Left cardiac atrium (tissue), 4 donors: ENCODE measurements at places on chromosomes 5 and 9. TPM values are rescaled to one million over a fixed set of nuclear protein-coding genes. Genes with fewer than 3 reads are reported as not detected.

Gene REEP2
- total RNA-seq: 15.6 TPM

Gene TAF1L
- not detected for total RNA-seq

Gene CNTNAP3
- total RNA-seq: 13.7 TPM

Gene POU5F2
- total RNA-seq: 0.35 TPM

Gene CA9
- 1.6 TPM for total RNA-seq

Gene MCIDAS
- total RNA-seq: not detected

Gene SNAPC3
- total RNA-seq: 23.6 TPM

Gene CCDC107
- total RNA-seq: 70.9 TPM

Gene FAM219A
- 22.7 TPM for total RNA-seq

Gene SLC34A1
- total RNA-seq: not detected

Gene SELENOP
- 193 TPM for total RNA-seq

Gene RETREG1
- total RNA-seq: 114 TPM

Gene APBA1
- 7.8 TPM for total RNA-seq

Gene PRDM9
- not detected for total RNA-seq

Gene SLC6A19
- total RNA-seq: not detected

Gene UBE2R2
- 30.5 TPM for total RNA-seq

Gene THOC3
- 14.3 TPM for total RNA-seq

Gene C1QTNF3
- total RNA-seq: 2.5 TPM

Gene GMCL2
- total RNA-seq: not detected

Gene IFNA1
- not detected for total RNA-seq

Gene JADE2
- 34.7 TPM for total RNA-seq

Gene SLCO6A1
- not detected for total RNA-seq

Gene IFNB1
- not detected for total RNA-seq

Gene BTF3
- 357 TPM for total RNA-seq

Gene C5orf58
- total RNA-seq: not detected

Gene PCDHA12
- 0.34 TPM for total RNA-seq

Gene SLC36A3
- total RNA-seq: not detected

Gene PROB1
- 21.7 TPM for total RNA-seq

Gene SLC6A7
- total RNA-seq: not detected

Gene MYOZ3
- 2.9 TPM for total RNA-seq

Gene PCDHGB7
- total RNA-seq: 7.6 TPM

Gene CCDC192
- total RNA-seq: not detected

Gene OR1L1
- total RNA-seq: not detected

Gene OTULINL
- 12.9 TPM for total RNA-seq

Gene INSL6
- not detected for total RNA-seq

Gene MACIR
- 3.4 TPM for total RNA-seq

Gene AMBP
- total RNA-seq: 0.21 TPM
